ENCODE measurements at places on chromosomes 3 and 15. TPM values are rescaled to one million over a fixed set of nuclear protein-coding genes. Genes with fewer than 3 reads are reported as not detected.

Gene CHRM5
- not detected for total RNA-seq

Gene GOLGA8J
- 0.10 TPM for total RNA-seq

DNA sequence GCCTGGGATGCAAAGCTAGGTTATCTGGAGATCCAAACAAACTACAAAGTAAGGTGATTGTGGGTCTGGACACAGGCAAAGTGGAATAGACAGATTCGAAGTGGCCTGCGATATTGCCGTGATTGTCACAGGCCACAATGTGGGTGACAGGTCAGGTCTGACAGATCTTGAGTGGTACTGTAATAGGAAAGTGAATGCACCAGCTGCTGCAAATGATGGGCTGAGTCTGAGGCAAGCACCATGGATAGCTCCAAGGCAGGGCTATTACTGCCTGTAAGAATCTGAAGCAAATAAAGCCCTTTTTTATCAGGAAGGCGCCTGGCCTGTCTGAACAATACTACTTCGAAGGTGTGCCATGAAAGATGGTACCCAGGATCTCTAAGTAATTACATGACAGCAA lies 10.0 kb downstream of the ARMC8 start:
- DNase-seq = no peak

GRCh38 chr3:109396806-109397205 lies 59.5 kb upstream of the DPPA4 start:
- no peak for DNase-seq

GRCh38 chr3:29245441-29245840 lies 35.4 kb upstream of the RBMS3 start:
- DNase-seq = no peak

- DNase-seq = no peak
Measured at GRCh38 chr3:138010273-138010590, 267 bp downstream of the CLDN18 start.

- no peak for DNase-seq
Measured at GRCh38 chr3:4396542-4396941, 70.5 kb downstream of the SUMF1 start.

DNA sequence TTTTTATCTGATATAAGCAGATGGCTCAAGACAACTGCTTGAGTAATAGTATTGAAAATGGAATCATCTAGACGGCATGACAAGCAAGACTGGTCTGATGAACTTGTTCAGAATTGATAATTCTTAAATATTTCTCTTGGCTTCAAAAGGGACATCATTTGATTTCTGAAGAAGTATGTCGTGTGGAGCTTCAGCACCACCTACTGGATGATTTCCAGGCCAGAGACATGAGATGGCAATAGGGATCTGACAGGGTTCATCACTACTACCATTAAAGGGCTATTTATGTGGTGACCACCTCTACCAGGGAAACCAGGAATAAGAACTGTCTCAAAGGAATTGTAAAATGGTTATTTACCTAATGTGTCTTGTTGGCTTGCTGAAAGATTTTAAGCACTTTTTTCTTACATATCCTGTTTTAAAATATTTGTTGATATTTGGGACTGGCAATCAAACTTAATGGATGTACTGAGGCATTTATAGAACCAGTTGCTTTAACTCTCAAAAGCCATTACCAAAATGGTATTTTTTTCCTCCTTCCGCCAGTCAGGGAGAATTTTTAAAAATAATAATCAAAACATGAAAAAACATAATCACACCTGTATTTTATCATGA lies 99.5 kb upstream of the FAM98B start:
- DNase-seq = no peak

Measured in left lobe of liver (tissue), 2 donors.